Pancreas (tissue), 10 donors: ENCODE measurements at places on chromosomes 2 and 18. TPM values are rescaled to one million over a fixed set of nuclear protein-coding genes. Genes with fewer than 3 reads are reported as not detected.

Gene RNF125
- 2.1 TPM for total RNA-seq

Gene TRIM54
- 0.46 TPM for total RNA-seq

Gene RAB27B
- total RNA-seq: 6.8 TPM

Gene ALKAL2
- total RNA-seq: 32.3 TPM

Gene HJURP
- not detected for total RNA-seq

Gene CNTNAP5
- 0.12 TPM for total RNA-seq

Gene ANTXR1
- 23.4 TPM for total RNA-seq

DNA sequence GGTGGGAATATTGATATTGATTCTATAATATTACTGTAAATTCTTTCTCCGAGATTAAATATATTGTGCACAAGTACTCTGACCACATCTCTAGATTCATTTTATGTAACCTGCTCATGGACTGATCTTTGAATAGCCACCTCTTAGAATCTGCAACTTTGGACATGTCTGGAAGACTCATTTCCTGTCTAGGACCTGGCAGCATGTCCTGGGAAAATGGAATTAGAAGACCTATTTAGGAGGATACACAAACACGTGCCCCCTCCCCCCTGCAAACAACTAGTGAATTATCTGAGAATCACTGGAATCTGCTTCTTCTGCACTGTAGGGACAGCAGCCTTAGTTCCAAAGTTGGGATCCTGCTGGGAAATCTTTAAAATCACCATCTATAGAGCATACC lies 94.1 kb downstream of the UBE2E3 start:
- H3K27ac ChIP-seq: no peak overlapping the region
- no peak for DNase-seq
- no peaks in the 10 kb centered on the region for H3K27me3 ChIP-seq
- H3K4me1 ChIP-seq: no peaks in the 10 kb centered on the region

- no peaks in the 10 kb centered on the region for H3K4me1 ChIP-seq
- H3K27ac ChIP-seq: no peak overlapping the region
These were observed 273.3 kb downstream of the GBX2 start for GRCh38 chr2:235894839-235895238.

GRCh38 chr18:9136315-9137155 lies at the start of gene ANKRD12:
TSS of gene ANKRD12 (plus strand) at chr18:9136781. CDS start at chr18:9182433, 45,652 bp downstream.
- no peaks in the 10 kb centered on the region for H3K36me3 ChIP-seq
- DNase-seq: peak; percentile 96
- H3K4me3 ChIP-seq: peak within 1 kb of the TSS; percentile 54
- no peaks in the 10 kb centered on the region for H3K27me3 ChIP-seq

DNA sequence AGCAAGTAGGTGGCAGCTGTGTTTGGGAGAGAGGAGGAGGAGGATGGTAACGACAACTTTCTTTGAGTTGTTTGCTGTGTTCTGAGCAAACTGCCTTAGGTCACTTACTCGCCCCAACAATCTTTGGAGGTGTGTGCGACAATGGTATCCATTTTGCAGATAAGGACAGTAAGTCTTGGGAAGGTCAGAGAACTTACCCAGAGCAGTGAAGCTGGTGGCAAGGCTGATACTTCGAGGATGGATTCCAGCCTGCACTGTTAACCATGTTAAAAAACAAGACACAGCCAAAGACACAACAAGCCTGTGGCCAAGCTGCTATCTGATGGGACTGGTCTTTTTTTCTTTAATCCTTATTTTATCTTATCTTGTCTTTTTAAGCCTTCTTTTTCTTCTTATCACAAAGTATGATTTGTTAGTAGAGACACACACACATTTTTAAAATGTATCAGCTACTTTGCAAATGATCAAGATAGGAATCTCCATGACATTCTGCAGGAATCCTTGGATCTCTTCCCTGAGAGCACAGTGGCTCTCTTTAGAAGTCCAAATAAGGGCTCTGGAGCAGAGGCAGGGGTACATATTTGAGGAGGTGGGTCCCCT lies 27.9 kb downstream of the CNDP1 start:
- no peak overlapping the region for H3K27ac ChIP-seq
- H3K4me3 ChIP-seq: no peak overlapping the region
- H3K27me3 ChIP-seq: no peaks in the 10 kb centered on the region
- no peaks in the 10 kb centered on the region for H3K36me3 ChIP-seq
- H3K4me1 ChIP-seq: no peaks in the 10 kb centered on the region

- H3K4me1 ChIP-seq: no peaks in the 10 kb centered on the region
- no peak for DNase-seq
- no peak overlapping the region for H3K4me3 ChIP-seq
- no peak overlapping the region for H3K27ac ChIP-seq
These were observed 22.5 kb upstream of the RAB27B start for GRCh38 chr18:54805571-54806334.

DNA sequence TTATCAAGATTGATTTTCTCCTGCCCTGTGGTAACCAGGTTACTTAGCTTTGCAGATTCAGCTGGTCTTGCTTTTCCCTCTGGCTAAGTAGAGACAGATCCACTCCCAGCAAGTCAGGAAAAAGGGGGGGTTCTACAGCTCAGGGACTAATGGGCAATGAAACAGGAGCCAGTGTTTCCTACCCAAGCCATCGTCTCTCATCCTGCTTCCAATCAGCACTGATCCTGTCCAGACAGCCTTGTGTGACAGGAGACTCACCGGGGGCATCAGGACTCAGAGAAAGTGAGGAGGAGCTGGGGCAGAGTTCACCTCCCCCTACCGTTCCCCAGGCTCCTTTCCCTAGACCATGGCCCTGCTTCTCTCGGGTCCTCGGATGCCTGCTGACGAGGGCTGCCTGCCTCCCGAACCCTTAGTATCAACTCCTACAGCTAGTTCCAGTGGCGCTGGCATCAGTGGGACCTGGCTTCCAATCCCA lies 307.6 kb downstream of the ALK start:
- no peaks in the 10 kb centered on the region for H3K36me3 ChIP-seq
- H3K4me1 ChIP-seq: no peaks in the 10 kb centered on the region
- no peaks in the 10 kb centered on the region for H3K27me3 ChIP-seq
- H3K4me3 ChIP-seq: no peak overlapping the region
- no peak overlapping the region for H3K27ac ChIP-seq
- DNase-seq: no peak

DNA sequence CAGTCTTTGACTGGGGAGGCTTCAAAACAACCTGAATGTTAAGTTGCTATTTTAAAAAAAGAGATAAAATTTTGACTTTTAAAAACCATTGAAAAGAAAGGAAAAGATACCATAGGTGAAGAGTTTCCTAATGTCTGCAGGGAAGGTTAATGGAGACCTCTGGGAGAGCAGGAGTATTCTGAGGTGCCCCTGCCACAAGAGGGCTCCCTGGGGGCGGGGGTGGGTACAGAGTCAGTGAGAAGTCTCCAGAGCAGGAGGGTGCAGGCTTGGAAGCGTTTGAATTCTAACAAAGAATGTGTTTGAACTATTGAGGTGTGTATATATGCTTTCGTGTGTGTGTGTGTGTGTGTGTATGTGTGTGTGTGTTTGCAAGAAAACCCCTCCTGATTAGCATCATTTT lies 46.7 kb upstream of the ST6GAL2 start:
- no peaks in the 10 kb centered on the region for H3K27me3 ChIP-seq
- H3K36me3 ChIP-seq: no peaks in the 10 kb centered on the region
- H3K4me3 ChIP-seq: no peak overlapping the region
